ENCODE measurements at places on chromosomes 3 and 15.

DNA sequence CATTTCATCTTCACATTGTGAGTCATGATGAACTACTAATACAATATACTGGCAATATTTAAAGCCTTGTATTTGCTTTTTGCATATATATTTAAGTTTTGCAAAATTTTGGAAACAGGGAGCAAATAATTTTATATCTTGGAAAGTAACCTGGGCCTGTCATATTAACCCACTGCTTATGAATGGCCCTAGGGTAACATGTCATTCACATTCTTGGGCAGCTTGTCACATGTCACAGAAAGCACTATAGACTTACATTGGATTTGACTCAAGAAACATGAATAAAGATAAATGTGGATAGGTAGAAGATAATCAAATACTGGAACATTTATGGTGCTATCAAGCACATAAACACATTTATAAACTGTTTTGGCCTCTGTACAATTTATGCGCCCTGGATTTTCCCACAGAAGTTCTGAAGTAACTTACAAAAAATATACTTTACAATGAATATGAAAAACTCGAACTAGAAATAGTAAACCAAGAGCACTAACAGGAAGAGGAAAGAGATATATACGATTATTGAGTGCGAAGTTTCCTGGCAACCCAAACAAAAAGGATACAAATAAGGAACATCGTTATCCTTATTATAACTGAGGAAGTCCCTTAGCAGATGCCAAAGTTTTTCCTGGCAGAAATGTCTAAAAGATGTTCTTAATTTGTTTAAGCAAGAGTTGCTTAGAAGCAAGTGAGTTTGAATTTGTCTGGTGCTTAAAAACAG lies 257.2 kb downstream of the RBMS3 start:
- DNase-seq, result peak; percentile 7

- no peak for DNase-seq
Observed at GRCh38 chr3:46484911-46485778, 12.6 kb upstream of the RTP3 start.

DNA sequence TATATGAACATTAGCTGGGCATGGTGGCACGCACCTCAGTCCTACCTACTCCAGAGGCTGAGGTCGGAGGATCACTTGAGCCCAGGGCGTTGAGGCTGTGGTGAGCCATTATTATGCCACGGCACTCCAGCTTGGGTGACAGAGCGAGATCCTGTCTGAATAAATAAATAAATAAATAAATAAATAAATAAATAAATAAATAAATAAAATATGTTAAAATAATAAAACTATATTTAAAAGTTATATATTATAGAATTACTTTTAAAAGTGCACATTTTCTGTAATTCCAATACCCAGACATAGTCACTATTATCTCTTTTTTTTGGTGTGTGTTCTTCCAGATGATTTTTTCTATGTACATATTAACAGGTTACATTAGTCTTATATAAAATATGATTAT lies 382.0 kb upstream of the ROBO2 start:
- no peak for DNase-seq

DNA sequence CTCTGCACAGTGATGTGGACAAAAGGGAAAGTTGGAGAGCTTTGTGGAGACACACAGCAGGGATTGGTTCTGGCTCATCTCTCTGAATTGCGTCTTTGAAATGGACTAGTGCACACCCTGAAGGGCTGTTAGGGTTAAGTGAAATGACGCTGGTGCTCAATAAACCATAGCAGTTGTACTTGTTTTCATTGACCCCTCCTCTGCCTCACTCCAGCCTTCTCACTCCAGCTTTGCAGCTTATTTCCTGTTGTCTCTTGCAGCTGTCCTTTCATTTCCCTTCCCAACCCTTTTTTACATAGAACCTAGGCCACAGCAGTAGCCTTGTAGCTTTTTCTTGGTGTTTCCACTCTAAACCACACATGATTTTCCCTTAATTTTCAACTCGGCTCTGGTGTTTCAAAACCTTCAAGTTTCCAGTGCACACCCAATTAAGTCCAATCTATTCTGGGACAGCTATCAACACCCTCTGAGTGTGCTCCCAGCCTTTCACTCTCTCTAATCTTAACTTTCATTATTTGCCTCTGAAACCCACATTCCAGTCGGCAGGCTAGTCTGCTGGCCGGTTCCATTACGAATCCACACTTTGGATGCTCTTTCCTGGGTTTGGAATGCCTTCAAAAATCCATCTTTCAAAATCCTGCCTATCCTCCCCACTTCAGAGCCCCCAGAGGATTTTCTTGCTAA lies 6.4 kb downstream of the C3orf52 start:
- no peak for DNase-seq

DNA sequence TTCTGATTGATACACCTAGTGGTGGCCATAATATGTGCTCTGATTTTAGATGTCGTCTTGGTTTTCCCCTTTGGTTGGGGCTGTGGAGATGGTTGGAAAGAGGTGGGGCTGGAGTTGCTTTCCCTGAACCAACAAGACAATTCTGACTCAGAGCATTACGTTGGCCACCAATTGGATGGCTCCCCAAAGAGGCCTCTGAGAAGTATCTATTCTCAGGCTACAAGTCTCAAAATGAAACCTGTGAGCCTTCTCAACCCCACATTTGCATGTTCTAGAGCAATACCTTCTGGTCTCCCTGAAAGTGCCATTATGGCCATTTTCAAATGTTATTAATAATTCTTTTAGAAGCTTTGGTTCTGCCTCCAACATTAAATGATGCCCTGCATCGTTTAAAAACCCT lies 188.4 kb upstream of the WNT5A start:
- DNase-seq, result no peak

- DNase-seq, result no peak
Observed at GRCh38 chr3:73115806-73116205, 54.3 kb downstream of the EBLN2 start.

DNA sequence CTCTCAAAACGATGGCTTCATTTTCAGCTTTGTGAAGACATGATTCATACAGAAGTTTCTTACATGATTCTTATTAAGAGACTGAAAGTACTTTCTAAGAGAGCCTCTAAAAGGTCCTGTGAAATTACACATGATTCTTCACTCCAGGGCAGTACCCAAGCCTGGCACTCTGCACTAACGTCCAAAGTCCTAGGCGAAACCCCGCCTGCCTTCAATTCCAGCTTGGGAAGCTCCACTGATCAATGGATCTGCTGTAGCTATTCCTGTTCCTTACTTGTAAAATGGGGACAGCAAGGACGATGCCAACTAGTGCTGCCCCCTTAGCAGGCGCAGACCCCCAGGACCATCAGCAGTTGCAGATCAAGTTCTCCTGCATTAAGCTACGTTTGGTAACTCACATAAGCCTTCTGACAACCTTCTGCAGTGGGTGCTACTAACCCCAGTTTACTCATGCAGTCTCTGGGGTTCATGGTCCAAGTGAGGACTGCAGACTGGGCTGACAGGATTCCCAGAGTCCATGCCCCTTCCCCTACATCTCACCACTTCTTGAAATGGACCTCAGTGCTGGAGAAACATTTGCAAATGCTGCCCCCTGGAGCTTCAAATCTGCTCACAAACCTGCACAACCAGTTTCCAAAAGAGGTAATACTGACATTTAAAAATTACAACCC lies 10.6 kb downstream of the CHCHD4 start:
- no peak for DNase-seq

GRCh38 chr3:56413911-56414310 lies 54.4 kb downstream of the ERC2 start:
- no peak for DNase-seq

- DNase-seq, result no peak
Observed at GRCh38 chr15:75751116-75751875, 38.6 kb upstream of the CSPG4 start.

GRCh38 chr3:197522881-197523441 lies 32.8 kb downstream of the BDH1 start:
- DNase-seq, result no peak

DNA sequence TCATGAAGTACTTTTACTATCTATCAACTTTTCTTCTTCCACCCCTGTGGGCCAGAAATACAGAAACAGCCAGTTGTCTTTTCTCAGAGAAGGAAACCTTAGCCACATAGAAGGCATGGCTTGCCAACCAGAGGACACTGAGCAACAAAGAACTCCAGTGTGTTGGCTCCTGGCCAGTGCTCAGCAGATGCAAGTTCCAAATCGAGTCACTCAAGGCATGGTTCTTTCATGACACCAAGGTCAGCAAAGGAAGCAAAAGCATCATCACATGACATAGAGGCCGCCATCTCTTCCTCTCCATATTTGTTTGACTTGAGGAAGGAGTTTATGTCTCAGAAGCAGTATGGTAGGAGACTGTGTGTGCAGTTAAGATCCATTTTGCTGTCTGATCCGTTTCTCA lies 92.2 kb downstream of the MYLK start:
- DNase-seq, result no peak

DNA sequence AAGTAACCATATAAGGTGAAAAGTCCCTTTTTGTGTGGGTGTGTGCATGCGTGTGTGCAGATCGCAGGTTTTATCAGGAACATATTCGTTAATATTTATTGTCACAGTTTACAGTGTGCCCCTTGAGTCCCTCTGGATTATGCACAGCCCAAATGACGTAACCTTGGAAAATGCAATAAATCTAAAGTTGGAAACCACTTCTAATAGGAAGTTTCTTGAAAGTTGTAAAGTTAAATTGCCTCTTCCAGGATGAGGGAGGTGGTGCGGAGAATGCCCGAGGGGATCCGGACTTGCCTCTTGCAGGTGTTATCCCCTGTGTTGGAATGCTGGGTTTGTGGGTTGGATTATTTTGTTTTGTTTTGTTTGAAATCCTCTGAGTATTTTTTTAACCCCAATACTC lies 143.3 kb downstream of the CMSS1 start:
- peak; percentile 67 for DNase-seq

- DNase-seq, result no peak
Observed at GRCh38 chr15:101255615-101256241, 3.9 kb upstream of the CHSY1 start.

GRCh38 chr3:192851821-192852372 lies 65.8 kb downstream of the MB21D2 start:
- DNase-seq, result peak; percentile 49

GRCh38 chr3:70400194-70400593 lies 87.8 kb upstream of the MDFIC2 start:
- peak; percentile 0 for DNase-seq

DNA sequence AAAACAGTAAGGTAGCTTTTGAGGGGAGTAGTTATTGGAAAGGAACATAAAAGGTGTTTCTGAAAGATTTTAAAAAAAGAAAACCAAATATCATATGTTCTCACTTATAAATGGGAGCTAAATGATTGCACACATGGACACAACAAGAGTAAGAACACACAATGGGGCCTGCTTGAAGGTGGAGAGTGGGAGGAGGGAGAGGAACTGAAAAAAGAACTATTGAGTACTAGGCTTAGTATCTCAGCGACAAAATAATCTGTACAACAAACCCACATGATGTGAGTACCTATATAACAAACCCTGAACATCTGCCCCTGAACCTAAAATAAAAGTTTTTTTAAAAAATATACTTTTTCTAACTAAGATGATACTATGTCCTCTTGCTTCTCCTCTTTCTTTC lies 138.3 kb downstream of the CGGBP1 start:
- DNase-seq, result no peak

GRCh38 chr15:42819786-42820185 lies 82.9 kb upstream of the CDAN1 start:
- no peak for DNase-seq

DNA sequence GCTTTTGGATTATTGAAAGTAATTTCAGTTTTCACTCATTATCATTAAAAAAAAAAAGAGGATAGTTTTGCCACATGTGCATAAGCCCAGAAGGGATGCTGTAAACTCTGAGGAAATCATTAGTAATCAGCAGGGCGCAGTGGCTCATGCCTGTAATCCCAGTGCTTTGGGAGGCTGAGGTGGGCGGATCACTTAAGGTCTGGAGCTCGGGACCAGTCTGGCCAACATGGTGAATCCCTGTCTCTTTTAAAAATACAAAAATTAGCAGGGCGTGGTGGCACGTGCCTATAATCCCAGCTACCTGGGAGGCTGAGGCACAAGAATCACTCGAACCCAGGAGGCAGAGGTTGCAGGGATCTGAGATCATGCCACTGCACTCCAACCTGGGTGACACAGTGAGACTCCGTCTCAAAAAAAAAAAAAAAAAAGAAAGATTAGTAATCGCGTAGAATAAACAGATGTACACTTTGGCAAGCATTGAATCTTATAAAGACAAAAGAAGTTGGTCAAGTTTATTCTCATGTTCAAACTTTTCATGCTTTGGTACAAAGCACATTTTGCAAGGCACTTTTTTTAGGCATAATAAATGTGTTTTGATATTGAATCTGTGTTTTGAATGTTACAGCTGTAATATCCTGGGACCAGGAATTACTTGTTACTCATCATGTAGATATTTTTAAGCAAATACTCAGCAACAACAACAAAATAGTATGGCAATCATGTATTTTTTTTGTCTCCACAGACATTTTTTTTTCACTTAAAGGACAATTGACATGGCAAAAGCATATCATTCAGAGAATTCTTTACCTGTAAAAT lies 93.2 kb upstream of the AGTR1 start:
- no peak for DNase-seq

DNA sequence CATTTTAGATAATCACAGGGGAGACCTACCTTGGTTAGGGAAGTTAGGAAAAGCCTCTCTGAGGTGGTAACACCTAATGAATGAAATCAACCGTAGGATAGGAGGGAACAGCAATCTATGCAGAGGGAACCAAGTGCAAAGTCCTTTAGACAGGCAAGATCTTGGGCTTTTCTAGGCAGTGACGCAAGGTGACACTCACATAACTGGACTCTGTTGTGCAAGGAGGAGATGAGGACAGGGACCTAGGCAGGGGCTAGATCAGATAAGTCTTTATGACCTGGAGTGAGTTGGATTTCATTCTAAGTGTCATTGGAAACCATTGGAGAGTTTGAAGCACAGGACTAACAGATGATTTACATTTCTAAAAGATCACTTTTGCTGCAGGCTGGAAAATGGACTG lies 4.6 kb upstream of the LMOD3 start:
- DNase-seq, result no peak

DNA sequence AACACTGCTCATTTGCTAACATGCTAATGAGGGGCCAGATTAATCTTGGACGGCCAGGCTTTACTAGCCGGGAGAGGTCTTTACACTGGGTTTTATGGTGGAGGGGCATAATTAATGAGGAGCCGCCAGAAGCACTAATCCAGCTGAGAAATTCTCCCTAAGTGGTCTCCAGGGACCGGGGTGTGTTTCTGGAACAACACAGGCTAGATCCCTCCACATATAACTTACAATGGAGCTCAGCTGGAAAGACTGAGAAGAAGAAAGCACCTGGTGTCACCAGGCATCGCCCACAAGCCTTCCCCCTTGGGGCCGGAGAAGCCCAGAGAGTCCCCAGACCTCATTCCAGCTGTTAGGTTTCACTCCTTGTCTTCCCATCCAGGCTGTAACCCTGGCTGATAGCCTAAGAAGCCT lies 127.5 kb downstream of the MEGF11 start:
- DNase-seq, result no peak

DNA sequence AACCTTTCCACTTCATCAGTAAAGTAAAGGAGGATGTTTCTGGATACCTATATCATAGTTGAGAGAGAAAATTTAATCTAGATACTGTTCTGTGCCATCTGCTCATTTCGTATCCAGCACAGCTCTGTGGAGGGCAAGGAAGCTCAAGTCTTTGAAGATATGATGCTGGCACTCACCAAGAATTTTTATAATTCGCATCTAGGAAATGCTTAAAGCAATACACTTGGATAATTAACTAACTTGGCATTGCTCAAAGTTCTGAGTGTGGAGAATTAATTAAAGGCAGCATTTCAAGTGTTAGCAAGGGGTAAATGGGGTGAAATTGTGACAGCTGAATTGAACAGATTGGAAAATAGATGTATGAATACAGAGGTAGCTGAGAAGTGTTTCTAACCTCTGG lies 213.2 kb downstream of the KCNMB2 start:
- DNase-seq, result no peak

GRCh38 chr3:48278884-48279559 lies 38.1 kb downstream of the ZNF589 start:
- no peak for DNase-seq

GRCh38 chr3:127452321-127452821 lies 138.2 kb downstream of the TPRA1 start:
- no peak for DNase-seq
